Central memory CD4-positive, alpha-beta T cell (primary cell): ENCODE measurements at places on chromosomes 7 and 10.

DNA sequence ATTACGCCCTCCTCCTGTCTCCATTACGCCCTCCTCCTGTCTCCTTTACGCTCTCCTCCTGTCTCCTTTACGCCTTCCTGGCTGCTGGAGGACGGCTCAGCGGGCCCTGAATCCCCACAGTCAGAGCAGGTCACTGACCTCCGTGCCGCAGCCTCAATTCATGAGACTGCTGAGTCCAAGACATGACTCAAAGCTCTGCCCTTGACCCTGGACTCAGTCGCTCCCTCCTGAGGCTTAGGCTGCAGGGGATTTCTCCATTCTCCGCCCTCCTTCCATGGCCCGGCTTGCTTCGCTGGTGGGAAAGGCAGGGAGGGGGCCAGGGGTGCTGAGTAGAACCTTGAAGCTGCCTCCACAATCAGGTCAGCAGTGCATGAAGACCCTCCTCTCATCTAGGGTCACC lies 21.0 kb upstream of the FOXL3 start:
- DNase-seq, result no peak

DNA sequence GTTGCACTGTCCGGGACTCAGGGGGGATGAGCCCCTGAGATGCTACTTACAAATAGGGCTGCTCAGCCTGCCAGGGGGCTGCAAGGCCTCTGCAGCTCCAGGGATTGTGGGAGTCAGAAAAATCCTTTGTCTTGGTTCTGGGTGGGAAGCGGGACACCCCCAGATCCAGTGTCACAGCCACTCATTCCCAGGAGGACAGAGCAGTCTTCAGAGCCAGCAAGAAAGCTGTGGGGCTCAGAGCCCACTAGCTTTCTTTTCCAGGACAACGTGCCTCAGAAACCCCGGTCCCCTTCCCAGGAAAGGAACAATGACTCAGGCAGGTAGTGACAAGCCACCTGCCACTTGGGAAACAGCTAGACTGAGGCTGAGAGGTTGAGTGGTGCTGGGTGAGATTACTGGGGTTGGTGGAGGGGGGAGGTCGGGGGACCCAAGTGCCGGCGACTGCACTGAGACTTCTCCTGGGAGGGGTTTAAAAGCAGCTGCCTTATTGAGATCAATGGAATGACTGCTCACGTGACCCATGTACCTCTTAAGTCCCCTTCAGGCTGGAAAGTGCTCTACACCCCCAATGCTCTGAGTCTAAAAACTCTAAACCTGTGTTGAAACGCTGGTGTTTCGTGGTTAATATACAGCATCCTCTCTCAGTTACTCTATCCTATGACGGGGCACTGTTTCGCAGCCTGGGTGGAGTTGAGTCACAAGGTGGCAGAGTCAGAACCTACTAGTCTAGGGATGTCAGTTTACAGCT lies 123.6 kb downstream of the UBE2H start:
- no peak for DNase-seq

GRCh38 chr10:52452600-52453493 lies 138.8 kb downstream of the DKK1 start:
- DNase-seq, result no peak

- no peak for DNase-seq
Measured at GRCh38 chr7:93262535-93262934, 30.4 kb downstream of the VPS50 start.

- DNase-seq, result no peak
Measured at GRCh38 chr7:63040966-63041610, 957.6 kb upstream of the ZNF722 start.

DNA sequence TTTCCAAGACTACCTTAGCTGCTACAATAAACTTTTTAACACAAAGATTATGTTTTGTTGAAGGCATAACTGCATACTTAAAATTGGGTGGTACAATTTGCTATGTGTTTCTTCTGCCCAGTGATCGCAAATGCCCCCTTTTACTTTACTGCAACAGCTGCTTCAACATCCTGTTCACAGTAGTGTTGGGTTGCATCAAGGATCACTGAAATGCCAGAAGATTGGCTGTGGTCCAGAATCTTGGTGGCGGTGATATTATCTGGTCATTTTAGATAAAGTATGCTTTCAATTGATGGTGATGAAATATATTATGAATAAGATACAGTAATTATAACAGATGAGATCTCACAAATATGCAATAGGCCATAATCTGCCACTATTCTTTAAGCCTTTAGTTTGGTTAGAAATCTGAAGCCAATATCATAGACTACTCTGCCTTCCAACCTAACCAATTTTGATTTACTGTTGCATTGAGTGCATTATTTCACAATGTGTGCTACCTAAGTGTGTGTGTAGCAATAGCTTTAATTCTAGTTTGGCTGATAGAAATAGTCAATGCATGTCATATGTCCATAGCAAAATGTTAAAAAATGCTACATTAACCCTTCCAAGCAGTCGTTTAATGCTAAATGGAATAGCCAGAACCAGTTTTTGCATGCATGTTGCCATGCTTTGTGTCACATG lies 29.8 kb upstream of the ING3 start:
- DNase-seq, result no peak

GRCh38 chr7:71144963-71145362 lies 13.0 kb downstream of the GALNT17 start:
- DNase-seq, result no peak
